ENCODE measurements at places on chromosomes 3 and 15.

DNA sequence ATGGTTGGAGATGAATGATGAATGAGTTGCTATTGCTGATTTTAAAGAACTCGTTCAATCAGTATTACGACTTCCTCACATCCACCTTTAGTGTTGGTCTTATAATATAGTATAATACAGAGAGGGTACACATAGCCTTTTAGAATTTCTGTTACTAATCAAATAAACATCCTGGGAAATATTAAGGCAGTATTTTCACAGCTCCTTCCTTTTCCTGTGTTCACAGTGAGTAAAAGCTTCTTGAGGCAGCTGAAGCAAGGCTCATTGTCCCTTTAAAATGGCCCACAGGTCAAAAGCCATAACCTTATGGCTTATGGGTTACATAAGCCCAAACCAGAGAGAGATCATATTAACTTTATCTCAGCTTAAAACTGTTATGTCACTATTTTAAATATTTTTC is 1.3 kb upstream of the BTLA start:
- no peak for DNase-seq

GRCh38 chr3:121943431-121943830 is 49.2 kb downstream of the SLC15A2 start:
- DNase-seq: no peak

GRCh38 chr3:33441225-33441976 is 1.2 kb upstream of the UBP1 start:
- no peak for DNase-seq

GRCh38 chr3:62113092-62113491 is 260.3 kb downstream of the FEZF2 start:
- DNase-seq: no peak

GRCh38 chr3:100506355-100506754 is 13.9 kb downstream of the TMEM45A start:
- no peak for DNase-seq

DNA sequence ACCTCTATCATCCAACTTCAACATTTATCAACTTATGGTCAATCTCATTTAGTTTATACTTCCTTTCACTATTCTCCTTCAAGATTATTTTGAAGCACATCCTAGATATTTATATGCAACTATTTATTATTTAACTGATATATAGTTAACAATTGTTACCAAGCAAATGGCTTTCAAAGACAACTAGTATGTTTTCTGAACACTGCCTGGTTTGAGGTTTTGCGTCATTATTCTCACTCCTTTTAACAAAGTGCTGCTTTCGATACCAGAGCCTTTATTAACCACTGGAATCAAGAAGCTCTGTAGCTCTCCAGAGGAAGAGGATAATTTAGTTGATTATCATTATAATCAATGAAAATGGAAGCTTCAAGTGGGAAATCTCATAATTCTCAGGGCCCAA is 19.6 kb downstream of the ZIC1 start:
- no peak for DNase-seq

DNA sequence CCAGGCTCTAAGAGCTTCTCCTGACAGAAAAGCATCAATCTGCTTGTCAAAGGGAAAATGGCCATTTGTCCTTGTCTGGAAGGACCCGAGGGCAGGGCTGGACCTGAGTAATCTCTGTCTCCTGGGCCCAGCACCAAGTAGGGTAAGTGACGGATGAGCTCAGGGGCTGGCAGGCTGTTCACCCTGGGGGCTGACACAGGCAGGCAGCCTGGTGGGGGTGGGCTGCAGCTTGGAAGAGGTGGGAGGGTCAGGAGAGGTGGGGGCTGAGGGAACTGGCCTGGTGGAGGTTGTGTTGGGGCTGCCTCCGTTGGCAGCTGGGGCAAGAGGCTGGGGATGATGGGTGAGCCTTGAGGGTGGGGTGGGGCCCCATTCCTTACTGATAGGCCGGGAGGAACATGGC is 42.3 kb upstream of the ADPGK start:
- DNase-seq: no peak

GRCh38 chr3:9020426-9020825 is 57.2 kb upstream of the RAD18 start:
- no peak for DNase-seq

GRCh38 chr3:167203062-167203461 is 177.0 kb downstream of the ZBBX start:
- DNase-seq: no peak

- DNase-seq: no peak
Measured at GRCh38 chr3:31988271-31988670, 6.7 kb downstream of the ZNF860 start.

- DNase-seq: no peak
Measured at GRCh38 chr15:58267051-58267450, 128.9 kb downstream of the AQP9 start.

DNA sequence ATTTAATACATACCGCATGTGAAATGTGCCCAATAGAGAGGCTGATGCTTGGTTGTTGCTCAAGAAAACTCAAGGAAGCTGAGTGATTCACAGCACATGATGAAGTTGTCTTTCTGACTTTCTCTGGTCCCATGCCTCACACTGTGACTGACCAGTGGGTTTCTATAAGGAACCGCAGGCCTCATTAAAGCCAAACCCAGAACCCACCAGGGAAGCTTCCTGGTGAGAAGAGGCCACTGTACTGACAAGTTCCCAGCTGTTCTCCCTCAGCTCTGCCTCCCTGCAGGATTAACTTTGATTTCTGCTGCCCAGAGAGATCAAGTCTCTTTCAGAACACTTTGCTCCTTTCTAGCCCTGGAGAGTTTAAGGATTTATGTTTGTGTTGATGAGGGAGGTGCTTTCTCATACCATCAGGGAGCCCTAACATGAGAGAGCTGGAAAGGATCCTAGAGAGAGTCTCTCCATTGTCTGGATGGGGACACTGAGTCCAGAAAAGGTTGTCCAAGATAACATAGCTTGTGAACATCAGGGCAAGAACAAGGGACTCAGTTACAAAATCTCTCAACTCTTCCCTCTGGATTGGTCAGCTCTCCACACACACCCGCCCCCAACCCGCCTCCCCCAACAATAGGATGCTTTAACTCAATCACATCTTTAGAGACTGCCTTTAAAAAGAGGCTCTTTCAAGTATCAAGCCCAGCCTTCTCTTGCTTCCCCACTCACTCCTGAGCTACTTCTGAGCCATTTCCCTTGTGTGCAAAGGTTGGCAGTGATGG is 303.2 kb upstream of the TLE3 start:
- DNase-seq: no peak

- no peak for DNase-seq
Measured at GRCh38 chr3:192747145-192747544, 19.8 kb upstream of the FGF12 start.

GRCh38 chr3:104909198-104909597 is 457.5 kb upstream of the ALCAM start:
- no peak for DNase-seq

GRCh38 chr3:25817107-25817506 is 27.2 kb downstream of the OXSM start:
- peak; percentile 16 for DNase-seq

- DNase-seq: no peak
Measured at GRCh38 chr3:77096966-77097890, 57.3 kb downstream of the ROBO2 start.

GRCh38 chr15:71334434-71334833 is 219.2 kb downstream of the THSD4 start:
- no peak for DNase-seq

- DNase-seq: no peak
Measured at GRCh38 chr15:36632226-36632625, 52.8 kb downstream of the CDIN1 start.

- no peak for DNase-seq
Measured at GRCh38 chr3:124832782-124833709, 54.1 kb downstream of the ITGB5 start.

DNA sequence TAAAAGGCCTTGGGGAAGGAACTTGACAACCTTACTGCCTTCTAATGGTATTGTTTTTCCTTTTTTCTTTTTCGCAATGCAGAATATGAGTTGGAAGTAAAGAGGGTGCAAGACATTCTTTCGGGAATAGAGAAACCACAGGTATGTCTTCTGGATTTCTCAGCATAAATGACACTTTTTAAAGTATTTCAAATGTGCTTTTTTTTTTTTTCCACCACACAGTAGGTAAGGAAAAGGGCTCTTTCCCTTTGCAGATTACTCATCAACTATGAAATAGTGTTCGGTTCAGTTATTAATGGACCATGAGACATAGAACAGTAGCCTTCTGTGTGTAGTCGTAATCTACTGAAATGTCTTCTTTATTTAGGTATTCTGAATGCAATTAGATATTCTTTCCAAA is 162.4 kb downstream of the GHSR start:
- DNase-seq: no peak

DNA sequence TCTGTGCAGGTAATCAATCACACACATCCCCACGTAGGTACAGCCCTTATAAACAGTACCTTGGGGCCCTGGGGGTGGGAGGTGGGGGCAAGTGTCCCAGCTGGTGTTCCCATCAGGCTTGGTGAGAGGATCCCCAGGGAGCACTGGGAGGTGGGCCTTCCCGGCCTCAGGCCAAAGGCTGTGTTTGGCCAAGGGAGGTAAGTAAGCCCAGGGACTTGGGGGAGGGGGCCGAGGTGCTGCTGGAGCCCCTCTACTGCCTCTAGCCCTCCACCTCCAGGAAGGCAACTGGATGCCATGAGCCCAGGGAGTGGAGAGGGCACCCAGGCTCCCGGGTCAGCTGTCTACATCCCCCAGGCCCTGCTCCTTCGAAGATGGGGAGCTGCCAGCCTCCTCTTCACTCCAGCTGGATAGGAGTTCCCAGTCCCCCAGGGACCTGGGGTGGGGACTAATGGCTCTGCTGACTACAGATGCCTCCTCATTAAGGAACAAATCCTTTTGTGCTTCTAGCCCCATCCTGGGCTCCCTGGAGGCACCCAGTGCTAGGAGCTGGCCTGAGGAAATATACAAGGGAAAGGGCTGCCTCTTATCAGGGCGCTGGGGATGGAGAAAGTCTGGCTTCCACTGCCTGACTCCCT is 33.1 kb downstream of the RNU5B-1 start:
- DNase-seq: no peak

GRCh38 chr3:30140356-30141075 is 465.9 kb upstream of the TGFBR2 start:
- no peak for DNase-seq

DNA sequence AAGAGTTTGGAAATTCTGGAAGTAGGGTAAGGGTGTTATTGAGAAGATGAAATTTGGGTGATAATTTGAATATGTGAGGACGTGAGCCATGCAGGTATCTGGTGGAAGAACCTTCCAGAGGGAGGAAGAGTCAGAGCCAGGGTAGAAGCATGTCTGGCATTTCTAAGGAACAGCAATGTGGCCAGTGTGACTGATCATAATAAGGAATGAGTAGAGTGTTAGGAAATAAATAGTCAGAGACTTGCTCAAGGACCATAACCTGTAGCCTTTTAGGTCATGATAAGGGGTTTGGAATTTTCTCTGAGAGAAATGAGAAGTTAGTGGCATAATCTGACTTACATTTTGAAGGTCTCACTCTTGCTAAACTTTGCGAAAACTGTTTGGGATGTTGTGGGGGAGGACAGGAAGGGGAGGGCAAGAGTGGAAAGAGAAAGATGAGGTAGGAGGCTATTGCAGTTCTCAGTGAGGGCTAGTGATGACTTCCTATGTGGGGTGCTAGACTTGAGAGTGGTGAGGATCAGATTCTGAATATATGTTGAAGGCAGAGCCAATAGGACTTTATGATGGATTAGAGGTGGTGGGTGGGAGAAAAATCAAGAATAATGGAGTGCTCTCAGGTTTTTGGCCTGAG is 568.3 kb downstream of the AGBL1 start:
- no peak for DNase-seq

GRCh38 chr3:43181202-43181821 is 75.4 kb upstream of the POMGNT2 start:
- peak; percentile 38 for DNase-seq

GRCh38 chr3:43515970-43516635 is 105.7 kb downstream of the ANO10 start:
- no peak for DNase-seq

- no peak for DNase-seq
Measured at GRCh38 chr3:1855841-1856240, 242.8 kb upstream of the CNTN4 start.

GRCh38 chr3:52609316-52609815 is 73.0 kb downstream of the UQCC5 start:
- no peak for DNase-seq

GRCh38 chr3:26621906-26622620 is 509 bp upstream of the LRRC3B start:
- no peak for DNase-seq

DNA sequence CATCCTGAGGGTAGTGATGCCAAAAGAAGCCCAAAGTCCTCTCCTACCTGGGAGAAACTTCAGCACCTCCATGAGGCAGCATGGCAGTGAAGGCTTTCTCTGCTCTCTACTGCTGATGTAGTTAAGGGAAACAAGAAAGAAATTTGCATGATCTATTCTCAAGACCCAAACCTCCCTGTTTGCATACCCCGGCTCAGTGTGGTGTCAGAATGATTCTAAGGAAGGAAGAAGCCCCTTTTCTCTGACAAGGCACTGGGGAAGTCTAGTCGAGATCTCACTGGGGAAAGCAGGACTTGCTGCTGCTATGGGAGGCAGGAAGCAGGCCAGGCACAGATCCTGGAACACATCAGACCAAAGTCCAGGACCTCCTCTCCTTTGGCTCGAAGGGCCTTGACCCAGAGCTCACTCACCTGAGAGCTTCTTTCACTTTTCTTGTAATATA is 89.4 kb upstream of the ICE2 start:
- DNase-seq: peak; percentile 56

GRCh38 chr3:56196700-56197099 is 271.6 kb downstream of the ERC2 start:
- no peak for DNase-seq

- no peak for DNase-seq
Measured at GRCh38 chr3:142243134-142243533, 17.7 kb upstream of the GK5 start.

- no peak for DNase-seq
Measured at GRCh38 chr15:101233651-101234280, 18.1 kb downstream of the CHSY1 start.

DNA sequence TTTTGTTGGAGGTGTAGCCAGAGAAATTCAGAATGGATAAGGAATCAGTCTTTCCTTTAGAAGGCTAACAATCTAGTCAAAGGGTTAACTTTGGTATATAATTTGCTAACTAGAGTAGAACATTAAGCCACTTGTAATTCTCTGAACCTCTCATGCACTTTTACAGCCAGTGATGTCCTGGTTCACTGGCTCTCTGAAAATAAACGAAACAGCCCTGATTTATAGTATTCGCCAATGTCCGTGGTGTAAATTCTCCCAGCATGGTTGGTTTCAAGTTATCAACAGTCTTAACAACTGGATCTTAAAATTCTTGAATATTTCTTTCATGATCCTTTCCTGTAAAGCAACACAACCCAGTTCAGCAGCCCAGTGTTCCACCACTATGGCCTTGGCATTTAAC is 500.4 kb upstream of the CDIN1 start:
- no peak for DNase-seq

DNA sequence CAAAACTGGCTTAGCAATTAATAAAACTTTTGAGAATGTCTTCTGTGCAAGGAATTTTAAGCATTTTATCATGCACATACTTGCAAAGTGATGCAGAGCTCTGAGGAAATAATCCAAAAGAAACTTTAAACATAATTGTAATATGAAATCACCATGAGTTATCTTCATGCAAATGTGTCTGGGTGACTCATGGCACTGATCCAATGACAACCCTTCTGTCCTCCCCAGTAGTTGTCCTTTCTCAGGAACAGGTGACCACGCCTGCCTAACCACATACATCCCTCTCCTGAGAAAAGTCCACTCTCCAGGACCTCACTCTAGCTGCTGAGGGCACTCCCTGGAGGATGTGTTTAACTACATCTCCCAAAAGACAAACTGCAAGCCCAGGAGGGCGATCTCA is 530.6 kb upstream of the IL12A start:
- no peak for DNase-seq
